ENCODE measurements at places on chromosomes 4 and X.

DNA sequence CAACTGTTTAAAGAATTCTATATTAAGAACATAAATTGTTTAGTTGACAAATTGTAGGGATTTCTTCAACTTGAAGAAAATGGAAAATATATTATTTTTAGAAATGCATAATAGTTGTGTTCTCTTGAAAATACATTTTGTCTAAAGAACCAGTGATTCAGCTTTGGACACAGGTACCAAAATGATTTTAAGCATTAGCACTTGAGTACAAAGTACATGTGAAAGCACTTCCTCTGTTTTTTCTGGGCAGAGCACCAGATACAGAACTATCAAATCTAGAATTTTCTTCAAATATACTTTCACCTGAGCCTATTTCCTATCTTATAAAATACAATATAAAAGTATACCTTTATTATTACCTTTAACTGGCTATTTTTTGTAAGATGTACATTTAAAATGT, 539.8 kb downstream of the ADGRL3 start:
- no peak for DNase-seq

DNA sequence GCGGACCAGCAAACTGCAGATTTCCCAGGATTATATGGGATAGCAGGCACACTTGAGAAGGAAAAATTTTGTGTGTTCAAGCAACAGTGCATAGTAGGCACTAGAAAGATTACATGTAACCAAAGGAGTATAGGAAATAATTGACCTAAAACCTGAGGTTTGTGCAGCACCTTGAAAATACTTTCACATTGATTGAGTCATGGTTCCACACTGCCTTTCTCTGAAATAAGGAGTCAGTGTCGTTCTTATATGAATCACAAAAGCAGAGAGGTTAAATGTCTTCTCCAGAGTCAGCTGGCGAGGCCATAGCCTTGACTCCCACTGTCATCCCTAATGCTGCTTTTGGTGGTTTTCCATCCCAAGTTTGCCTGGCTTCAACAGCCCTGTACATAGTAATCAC, 138.9 kb downstream of the SOWAHB start:
- no peak for DNase-seq

GRCh38 chr4:4470208-4470607, 71.6 kb downstream of the STX18 start:
- DNase-seq, result no peak

- no peak for DNase-seq
These were observed 156.3 kb upstream of the TAPT1 start for GRCh38 chr4:16382571-16382970.

DNA sequence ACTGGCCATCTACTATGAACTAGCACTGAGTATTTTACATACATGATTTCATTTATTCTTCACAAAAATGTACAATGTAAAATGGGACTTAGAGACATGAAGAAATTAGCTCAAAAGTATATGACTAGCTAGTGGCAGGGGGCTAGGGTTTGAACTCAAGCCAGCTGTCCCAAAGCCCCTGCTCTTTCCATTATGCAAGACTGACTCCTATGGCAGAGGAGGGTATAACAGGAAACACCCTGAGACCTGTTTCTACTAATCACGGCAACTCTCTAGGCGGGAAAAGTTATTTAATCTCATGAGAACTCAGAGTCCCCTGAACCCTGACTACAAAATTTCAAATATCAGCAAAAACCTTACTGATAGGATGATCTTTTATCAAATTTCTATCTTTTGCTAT, 150.6 kb downstream of the PRDM5 start:
- DNase-seq, result no peak

- DNase-seq, result no peak
These were observed 143.9 kb downstream of the BCOR start for GRCh38 chrX:39953879-39954278.

DNA sequence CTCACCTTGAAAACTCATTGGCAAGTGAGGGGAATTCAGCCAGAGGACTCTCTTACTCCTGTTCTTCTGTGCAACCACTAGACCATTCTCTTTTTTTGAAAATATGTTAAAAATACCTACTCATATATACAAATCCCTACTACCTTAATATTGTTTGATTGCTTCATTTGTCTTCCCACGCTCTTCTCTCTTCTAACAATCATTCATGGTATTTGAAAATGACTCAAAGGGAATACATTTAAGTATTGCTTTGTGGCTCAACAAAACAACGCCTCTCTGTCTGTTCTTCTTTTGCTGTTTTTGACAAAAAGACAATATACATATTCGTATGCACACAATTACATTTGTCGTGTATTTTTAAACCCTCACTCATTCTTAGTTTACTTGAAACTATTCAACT, 589.4 kb downstream of the ANKRD50 start:
- DNase-seq, result no peak

GRCh38 chrX:74178536-74178935, 125.4 kb upstream of the ZCCHC13 start:
- no peak for DNase-seq

DNA sequence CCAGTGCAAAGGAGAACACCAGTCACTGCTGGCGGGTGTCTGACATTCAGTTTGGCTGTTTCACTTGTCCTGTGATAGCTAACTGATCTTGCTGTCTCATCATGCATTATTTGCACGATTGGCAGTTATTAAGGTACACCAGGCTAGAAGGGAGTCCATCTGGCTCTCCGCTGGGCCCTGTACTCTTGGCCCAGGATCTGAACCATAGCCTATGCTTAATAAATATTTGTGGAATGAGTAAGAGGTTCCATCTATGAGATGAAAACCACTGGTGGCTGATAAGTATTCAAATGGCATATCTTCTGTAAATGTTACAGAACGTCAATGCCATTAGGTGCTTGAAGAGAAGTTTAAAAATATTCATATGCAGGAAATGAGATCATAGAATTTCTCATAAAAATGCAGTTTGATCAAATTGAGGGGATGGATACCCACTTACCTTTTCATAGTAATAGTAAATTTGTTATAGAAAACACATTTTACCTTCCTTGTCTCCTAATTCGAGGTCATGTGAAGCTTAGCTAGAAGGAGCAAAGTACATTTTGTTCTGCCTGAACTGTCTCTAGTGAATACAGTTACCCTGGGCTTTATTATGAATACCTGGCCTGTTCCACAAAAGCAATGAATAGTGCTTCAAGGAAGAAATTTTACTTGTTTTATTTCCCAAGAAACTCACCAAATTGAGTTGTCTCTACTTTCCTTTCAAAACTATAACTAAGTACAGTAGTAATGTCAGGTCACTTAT, 213.5 kb downstream of the CBR4 start:
- DNase-seq, result no peak

DNA sequence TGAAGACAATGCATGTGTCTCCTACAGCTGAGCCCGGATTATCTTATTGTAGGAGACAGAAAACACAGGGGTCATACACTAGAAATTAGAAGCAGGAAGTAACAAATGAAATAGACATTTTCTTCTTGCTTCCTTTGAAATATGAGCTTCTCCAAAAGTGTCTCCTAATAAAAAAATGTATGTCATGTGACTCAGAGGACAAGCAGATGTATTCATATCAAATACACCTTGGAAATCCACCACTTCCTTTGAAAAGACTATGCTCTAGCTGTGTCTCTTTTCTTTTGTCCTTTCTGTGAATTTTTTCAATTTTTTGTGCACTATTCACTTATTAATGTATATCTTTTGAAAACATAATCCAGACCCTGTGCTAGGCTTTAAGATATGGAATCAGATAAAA, 1906.2 kb downstream of the C4orf33 start:
- DNase-seq, result no peak

DNA sequence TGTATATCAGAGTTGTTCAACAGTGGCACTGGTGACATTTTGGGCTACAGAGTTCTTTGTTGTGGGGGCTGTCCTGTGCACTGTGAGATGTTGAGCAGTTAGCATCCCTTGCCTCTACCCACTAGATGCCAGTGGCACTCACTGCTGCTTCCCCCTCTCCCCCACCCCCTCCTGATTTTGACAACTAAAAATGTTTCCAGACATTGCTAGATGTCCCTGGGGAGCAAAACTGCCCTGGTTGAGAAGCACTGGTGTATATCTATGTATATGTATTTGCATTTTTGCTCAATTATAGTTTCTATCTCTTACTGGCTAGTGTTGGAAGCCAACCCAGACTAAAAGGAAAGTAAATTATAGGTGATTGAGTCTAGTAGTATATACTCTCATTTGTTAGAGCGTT, 2.4 kb downstream of the TMEM131L start:
- DNase-seq, result no peak

GRCh38 chr4:3009422-3009821, 46.1 kb downstream of the GRK4 start:
- DNase-seq, result no peak

GRCh38 chr4:6301732-6302442, 32.2 kb downstream of the WFS1 start:
- no peak for DNase-seq

DNA sequence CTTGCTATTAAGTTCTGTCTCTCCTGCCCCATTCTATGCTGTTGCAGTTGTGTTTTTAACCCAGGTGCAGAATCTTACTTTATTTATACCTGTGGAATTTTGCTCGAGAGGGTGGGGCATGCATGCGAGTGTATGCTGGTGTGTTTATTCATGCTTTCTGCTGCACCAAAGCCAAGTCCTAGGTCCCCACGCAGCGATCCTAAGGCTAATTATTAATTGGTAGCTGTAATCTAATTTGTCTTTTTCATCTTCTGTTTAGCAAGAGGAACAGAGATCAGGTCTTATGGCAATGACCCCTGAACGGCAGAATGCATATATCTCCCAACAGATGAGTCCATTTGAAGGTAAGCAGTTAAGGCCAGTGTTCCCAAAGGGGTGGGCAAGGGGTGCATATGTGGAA, 58.7 kb upstream of the MTM1 start:
- DNase-seq, result no peak

DNA sequence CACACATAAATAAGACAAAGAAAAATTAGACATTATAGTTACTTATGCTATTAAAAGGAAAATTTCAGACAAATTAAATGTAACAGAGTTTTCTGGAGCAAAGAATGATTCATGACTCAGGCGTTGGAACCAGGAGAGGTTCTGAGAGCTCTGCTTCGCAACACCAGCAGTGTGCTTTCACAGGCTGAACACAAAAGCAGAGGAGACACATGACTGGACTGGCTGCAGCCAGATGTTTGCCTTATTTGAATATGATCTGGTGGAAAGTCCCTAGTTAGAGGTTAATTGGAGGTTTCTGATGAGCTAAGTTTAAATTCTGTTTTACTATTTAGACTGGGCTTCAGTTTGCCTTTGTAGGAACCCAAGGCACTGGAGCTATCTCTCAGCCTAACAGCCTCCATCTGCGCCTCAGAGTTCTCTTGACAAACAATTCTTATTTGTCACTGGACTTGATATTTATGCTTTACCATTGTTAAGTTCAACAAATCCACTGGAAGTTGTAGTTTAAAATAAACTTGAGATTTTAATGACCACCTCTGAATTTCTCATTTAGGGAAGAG, 16.2 kb downstream of the BOD1L1 start:
- DNase-seq, result no peak

GRCh38 chr4:26839534-26839951, 21.1 kb upstream of the STIM2 start:
- no peak for DNase-seq

GRCh38 chr4:43778187-43778915, 670.3 kb downstream of the KCTD8 start:
- no peak for DNase-seq

DNA sequence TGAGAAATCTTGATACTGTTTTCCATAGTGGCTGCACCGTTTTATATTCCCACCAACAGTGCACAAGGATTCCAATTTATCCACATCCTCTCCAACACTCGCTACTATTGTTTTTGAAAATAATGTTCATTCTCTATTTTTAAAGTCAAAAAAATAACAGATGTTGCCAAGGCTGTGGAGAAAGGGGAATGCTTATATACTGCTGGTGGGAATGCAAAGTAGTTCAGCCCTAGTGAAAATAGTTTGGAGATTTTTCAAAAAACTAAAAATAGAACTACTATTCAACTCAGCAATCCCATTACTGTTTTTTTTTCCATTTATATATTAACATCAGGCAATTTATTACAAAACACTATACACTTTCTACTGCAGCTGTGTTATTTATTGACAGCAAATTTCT, 208.7 kb downstream of the CBLL2 start:
- no peak for DNase-seq

GRCh38 chrX:134365904-134366303, 94.1 kb upstream of the HPRT1 start:
- no peak for DNase-seq

DNA sequence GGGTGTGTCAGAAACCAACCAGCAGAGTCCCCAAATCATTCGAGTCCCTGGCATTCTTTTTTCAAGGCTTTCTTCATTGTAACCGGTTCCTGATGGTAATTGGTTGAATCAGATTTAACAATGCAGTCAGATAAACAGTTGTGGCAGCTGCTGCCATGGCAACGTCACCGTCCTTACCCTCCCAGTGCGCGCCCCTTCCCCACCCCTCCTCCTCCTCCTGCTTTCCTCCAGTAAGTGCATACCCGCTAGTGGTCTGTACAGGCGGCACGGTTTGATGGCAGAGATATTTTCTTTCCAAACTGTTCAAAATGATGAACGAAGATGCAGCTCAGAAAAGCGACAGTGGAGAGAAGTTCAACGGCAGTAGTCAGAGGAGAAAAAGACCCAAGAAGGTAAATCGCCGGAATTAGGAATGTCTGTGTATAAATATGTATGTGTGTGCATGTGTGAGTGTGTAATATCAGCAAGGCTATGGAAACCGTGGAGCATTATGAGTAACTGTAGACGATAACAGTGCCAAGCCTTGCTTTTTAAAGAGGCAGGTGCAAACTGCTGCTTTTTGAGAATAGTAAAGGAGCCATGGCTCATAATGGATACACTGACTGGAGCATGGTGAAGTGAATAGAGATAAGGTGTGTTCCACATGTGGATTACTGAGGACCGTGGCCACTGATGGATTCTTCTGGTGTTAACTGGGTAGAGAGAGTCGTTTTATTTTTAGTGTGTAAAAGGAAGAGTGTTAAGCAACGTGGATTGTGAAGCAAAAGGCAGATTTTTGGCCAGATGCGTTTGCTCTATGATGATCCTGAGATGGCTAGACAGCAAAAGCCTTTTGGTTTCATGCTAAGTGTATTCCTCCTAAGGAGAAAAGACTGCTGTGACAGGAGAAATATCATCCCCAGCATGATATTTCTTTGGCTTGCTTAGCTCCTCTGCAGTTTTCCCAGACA, at the start of gene ANK2:
TSS of gene ANK2 (plus strand) at position 233 of the 950 bp plus-strand sequence. CDS start at position 309, 76 bp downstream.
- DNase-seq, result no peak

- DNase-seq, result no peak
These were observed 14.3 kb downstream of the TEC start for GRCh38 chr4:48255072-48255958.

- DNase-seq, result no peak
These were observed 473.0 kb downstream of the FAT4 start for GRCh38 chr4:125787707-125788106.

GRCh38 chrX:97797076-97797475, 913.4 kb downstream of the RPA4 start:
- no peak for DNase-seq

- DNase-seq, result no peak
These were observed 48.8 kb downstream of the LIMCH1 start for GRCh38 chr4:41586675-41587225.

DNA sequence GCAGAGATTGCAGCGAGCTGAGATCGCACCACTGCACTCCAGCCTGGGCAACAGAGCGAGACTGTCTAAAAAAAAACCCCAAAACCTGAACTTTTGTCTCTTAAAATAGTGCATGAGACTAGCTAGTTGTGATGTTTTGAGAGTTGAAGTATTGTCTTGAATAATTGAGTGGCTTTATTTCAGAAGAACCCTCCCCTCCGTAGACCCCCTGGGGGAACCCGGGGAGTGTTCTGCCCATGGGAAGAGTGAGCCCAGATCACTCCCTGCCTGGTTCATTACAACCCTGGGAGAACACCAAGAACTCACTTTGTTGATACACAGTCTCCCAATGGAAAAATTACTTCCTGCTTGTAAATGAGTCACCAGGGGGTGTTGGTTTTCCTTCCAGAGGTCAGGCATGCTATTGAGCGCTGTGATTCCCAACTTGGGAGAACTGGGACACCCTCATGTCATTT, 65.3 kb upstream of the SHISA3 start:
- DNase-seq, result no peak
